ENCODE measurements at places on chromosomes 2 and 18. TPM values are rescaled to one million over a fixed set of nuclear protein-coding genes. Genes with fewer than 3 reads are reported as not detected.

DNA sequence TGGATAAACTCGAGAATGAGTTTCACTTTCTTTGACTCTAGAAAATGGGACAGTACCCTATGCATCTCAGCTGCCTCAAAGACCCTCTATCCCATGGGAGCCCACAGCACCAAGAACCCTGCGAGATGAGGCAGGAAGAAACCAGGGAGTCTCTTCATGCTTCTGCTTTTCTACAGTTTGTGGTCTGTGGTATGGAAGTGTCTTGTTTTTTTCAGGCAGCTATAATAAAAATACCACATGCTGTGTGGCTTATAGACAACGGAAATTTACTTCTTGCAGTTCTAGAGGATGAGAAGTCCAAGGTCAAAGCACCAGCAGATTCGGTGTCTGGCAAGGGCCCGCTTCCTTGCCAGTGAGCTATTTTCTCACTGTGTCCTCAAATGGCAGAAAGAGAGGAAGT, 257.9 kb downstream of the SUCLG1 start:
- H3K27ac ChIP-seq = no peak overlapping the region
- H3K4me1 ChIP-seq = no peaks in the 10 kb centered on the region
- no peak overlapping the region for H3K4me3 ChIP-seq
- H3K36me3 ChIP-seq = no peaks in the 10 kb centered on the region
- no peak for DNase-seq
- no peaks in the 10 kb centered on the region for H3K27me3 ChIP-seq

DNA sequence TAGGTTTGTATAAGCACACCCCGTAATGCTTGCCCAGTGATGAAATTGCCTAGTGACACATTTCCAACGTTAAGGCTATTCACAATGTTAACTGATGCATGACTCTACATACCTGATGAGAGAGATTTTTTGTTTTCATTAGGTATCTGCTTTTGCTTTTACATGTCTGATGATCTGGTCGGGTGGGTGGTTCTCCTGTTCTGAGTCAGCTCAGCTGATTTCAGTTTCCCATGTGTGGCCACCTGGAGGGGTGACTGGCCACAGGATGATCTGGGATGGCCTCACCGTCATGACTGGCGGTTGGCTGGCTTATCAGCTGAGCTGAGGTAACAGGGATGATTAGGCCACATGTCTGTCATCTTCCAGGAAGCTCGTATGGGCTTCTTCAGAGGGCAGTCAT, 33.8 kb upstream of the ACYP2 start:
- no peak for DNase-seq
- no peaks in the 10 kb centered on the region for H3K4me1 ChIP-seq
- no peak overlapping the region for H3K27ac ChIP-seq
- no peaks in the 10 kb centered on the region for H3K27me3 ChIP-seq

GRCh38 chr2:71060871-71061270, 7.6 kb upstream of the NAGK start:
- no peak overlapping the region for H3K4me3 ChIP-seq
- H3K27ac ChIP-seq = no peak overlapping the region
- no peaks in the 10 kb centered on the region for H3K27me3 ChIP-seq
- no peak for DNase-seq
- H3K36me3 ChIP-seq = no peaks in the 10 kb centered on the region

- H3K36me3 ChIP-seq = no peaks in the 10 kb centered on the region
- H3K27me3 ChIP-seq = no peaks in the 10 kb centered on the region
- no peaks in the 10 kb centered on the region for H3K4me1 ChIP-seq
Measured at GRCh38 chr2:185222311-185222710, 516.3 kb upstream of the FSIP2 start.

DNA sequence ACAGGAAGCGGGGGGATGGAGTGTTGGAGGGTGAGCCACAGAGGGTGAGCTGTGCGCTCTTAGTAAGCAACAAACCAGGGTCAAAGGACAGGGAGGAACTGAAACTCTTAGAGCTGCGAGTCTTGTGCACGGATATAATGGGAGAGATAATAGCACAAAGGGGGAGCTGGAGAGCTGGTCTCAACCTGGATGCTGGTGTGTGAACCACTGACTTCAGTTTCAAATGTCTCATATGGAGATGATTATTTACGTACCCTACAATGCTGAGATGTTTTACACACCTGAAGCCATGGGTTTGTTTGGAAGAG, 35.9 kb downstream of the PTGR3 start:
- no peak overlapping the region for H3K27ac ChIP-seq
- no peaks in the 10 kb centered on the region for H3K27me3 ChIP-seq
- H3K4me3 ChIP-seq = no peak overlapping the region
- H3K36me3 ChIP-seq = no peaks in the 10 kb centered on the region
- DNase-seq = no peak
- H3K4me1 ChIP-seq = no peaks in the 10 kb centered on the region

DNA sequence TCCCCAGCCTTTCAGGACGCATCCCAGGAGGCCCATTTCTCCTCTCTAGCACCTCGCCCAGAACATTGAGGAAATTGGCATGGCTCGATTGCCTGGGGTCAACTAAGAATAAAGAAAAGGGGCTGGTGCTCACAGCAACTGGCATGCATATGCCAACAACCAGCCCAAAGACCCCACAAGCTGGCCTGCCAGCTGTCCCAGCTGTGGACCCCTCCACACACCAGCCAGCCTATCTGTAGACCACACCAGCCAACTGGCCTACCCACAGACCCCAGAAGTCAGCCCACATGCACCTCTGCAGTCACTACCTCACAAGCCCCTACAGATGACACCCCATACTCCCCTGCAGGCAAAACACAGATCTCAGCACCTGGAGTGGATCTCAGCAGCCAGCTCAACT, 123.8 kb upstream of the ID2 start:
- no peak overlapping the region for H3K27ac ChIP-seq
- no peak overlapping the region for H3K4me3 ChIP-seq
- no peaks in the 10 kb centered on the region for H3K27me3 ChIP-seq
- no peaks in the 10 kb centered on the region for H3K36me3 ChIP-seq
- no peak for DNase-seq

DNA sequence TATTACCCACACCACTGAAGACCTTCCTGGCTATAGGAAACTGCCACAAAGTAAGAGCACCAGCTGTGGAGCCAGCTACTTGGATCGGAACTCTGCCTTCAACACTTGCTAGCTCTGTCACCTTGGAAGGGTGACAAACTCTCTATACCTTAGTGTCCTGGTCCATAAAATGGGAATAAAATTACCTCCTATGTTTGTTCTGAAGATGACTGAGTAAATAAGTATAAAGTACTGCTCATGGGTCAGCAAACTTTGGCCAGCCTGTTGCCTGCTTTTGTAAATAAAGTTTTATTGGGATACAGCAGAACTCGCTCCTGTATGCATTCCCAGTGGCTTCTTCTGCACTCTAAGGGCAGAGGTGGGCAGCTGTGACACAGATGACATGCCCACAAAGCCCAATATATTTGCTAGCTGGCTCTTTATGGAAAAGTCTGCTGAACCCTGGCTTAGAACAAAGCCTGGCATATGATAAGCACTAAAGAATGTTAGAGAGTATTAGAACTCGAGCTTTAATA, 451.3 kb downstream of the TMEM182 start:
- no peak overlapping the region for H3K27ac ChIP-seq
- no peaks in the 10 kb centered on the region for H3K4me1 ChIP-seq
- no peaks in the 10 kb centered on the region for H3K27me3 ChIP-seq
- DNase-seq = no peak
- no peaks in the 10 kb centered on the region for H3K36me3 ChIP-seq
- no peak overlapping the region for H3K4me3 ChIP-seq

GRCh38 chr2:24779116-24779515, 14.1 kb downstream of the PTRHD1 start:
- no peaks in the 10 kb centered on the region for H3K36me3 ChIP-seq
- DNase-seq = no peak

DNA sequence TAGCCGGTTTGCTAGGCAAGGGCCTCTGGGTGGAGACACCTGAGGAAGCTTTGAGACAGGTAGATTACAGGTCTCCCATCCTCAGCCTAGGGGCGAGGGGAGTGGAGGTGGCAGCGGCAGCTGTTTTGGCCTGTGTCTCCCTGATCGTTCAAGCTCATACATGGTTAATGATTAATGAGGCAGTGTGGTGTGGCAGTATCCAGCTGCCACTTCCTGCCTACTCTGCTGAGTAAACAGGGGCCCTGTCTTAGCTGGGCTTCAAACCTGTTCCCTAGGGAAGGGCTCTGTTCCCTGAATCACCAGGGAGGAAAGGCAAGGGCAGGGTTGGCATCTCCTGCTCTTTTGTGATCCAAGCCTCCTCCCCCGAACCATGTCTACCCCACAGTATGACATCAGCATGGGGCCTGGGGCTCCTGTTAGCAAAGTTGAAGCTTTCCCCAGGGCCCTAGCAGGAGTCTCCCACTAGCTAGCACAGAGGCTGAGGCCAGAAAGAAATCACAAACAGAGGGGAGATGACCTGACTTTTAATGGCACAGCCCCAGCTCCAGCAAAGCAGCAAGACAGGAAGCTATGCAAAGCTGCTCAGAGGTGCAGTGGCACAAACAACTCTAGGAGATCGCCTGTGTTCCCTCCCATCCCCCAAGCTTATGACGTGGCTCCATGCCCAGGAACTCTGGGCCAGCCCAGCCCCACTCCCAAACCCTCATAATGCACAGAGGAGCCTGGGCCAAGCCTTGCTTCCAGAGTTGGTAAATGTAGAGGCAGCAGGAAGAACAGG, 3.7 kb upstream of the TUBA4B start:
- peak overlapping the region; percentile 91 for H3K27ac ChIP-seq
- peaks cover 19% of the 10 kb centered on the region for H3K36me3 ChIP-seq
- peak overlapping the region; percentile 36 for H3K4me3 ChIP-seq

DNA sequence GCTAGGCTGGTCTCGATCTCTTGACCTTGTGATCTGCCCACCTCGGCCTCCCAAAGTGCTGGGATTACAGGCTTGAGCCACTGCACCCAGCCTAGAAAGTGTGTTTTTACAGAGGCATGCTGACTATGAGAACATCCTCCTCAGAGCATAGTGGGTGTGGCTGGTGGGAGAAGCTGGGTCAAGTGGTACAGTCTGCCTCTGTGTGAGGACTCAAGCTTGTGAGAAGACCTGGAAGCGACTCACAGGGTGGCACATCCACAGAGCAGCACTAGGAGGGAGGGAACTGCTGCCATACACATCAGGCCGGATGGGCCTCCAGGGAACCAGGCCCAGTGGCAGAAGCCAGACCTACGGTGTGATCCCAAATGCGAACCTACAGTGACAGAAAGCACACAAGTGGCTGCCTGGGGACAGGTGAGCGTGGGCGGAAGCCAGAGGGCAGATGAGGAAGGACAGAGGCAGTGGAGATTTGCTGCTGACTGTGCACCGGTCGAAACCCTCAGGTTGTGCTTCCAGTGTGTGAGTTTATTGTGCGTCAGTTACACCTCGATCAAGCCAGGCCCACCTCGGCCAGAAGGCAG, 8.9 kb downstream of the ARHGEF4 start:
- no peak overlapping the region for H3K4me3 ChIP-seq
- H3K27me3 ChIP-seq = no peaks in the 10 kb centered on the region
- no peak overlapping the region for H3K27ac ChIP-seq
- no peaks in the 10 kb centered on the region for H3K36me3 ChIP-seq
- H3K4me1 ChIP-seq = no peaks in the 10 kb centered on the region

DNA sequence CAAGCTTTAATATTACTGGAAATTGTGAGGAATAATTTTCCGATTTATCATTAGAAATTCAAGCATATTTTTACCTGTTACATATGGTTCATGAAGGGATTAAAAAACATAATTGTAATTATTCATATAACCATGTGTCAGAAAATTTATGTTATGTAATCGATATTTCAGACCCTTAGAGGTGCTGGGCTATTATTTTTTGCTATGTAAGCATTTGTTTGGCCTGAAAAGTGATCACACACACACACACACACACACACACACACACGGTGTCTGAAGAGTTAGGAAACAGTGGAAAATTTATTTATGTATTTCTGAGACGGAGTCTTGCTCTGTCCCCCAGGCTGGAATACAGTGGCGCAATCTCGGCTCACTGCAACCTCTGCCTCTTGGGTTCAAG, 375.5 kb downstream of the PTH2R start:
- no peaks in the 10 kb centered on the region for H3K27me3 ChIP-seq
- H3K36me3 ChIP-seq = no peaks in the 10 kb centered on the region
- no peak overlapping the region for H3K27ac ChIP-seq
- DNase-seq = no peak
- H3K4me3 ChIP-seq = no peak overlapping the region

DNA sequence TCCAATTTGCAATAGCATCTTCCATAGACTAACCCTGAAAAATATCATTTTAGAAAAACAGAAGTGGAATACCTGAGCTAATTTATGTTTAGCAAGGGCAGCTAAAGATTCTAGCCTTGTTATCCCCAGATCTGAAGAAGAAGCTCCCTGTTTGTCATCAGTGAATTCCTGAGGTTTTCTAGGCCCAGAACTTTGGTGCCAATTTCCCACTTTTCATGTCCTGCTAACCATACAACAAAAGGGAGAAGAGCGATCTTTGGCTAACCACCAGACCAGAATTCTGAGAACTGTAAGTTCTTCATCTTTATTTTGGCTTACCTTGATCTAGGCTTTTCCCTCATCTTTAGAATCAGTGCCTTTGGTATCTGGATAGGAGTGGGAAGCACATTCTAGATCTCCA, 51.3 kb upstream of the RASGRP3 start:
- H3K27me3 ChIP-seq = no peaks in the 10 kb centered on the region
- H3K4me3 ChIP-seq = no peak overlapping the region
- no peak for DNase-seq
- no peak overlapping the region for H3K27ac ChIP-seq
- H3K4me1 ChIP-seq = no peaks in the 10 kb centered on the region

- H3K27ac ChIP-seq = no peak overlapping the region
- H3K4me3 ChIP-seq = no peak overlapping the region
- no peaks in the 10 kb centered on the region for H3K36me3 ChIP-seq
- no peak for DNase-seq
Measured at GRCh38 chr2:193966590-193966989, 1690.4 kb upstream of the SLC39A10 start.

DNA sequence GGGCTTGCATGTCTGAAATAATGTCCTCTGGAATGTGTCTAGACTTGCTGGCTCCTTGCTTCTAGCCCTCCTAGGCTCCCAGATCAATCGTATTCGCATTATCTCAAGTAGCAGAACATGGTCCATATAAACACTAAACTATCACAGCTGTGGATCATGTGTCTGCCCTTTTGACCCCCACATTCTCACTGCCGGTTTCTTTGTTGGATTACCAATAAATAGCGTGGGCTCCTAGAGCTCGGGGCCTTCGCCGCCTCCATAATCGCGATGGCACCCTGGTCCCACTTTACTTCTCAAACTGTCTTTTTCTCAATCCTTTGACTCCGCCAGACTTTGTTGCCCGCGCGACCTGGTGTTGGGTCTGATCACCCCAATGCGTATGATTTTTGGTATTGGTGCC, 6.3 kb upstream of the SCYGR8 start:
- no peak overlapping the region for H3K27ac ChIP-seq
- no peak for DNase-seq
- H3K4me1 ChIP-seq = no peaks in the 10 kb centered on the region
- H3K4me3 ChIP-seq = no peak overlapping the region
- no peaks in the 10 kb centered on the region for H3K36me3 ChIP-seq

GRCh38 chr2:96882230-96882629, 12.3 kb upstream of the SEMA4C start:
- no peak for DNase-seq
- H3K36me3 ChIP-seq = no peaks in the 10 kb centered on the region

HMSD gene
- total RNA-seq = 2.1 TPM

PKDCC gene
- 65.5 TPM for total RNA-seq

TNFAIP6 gene
- 3.0 TPM for total RNA-seq

LIPG gene
- 10.2 TPM for total RNA-seq

DHRS9 gene
- 7.6 TPM for total RNA-seq

CNPPD1 gene
- total RNA-seq = 64.0 TPM

CHN1 gene
- 30.6 TPM for total RNA-seq

ELOA2 gene
- total RNA-seq = not detected

DCDC2C gene
- total RNA-seq = not detected

ALPG gene
- 0.49 TPM for total RNA-seq

All from upper lobe of right lung (tissue), 1 donor.